Stimulated activated CD8-positive, alpha-beta memory T cell treated with anti-CD3 and anti-CD28 coated beads, Interleukin-7, amount 100 ng/mL, for 1 hour (primary cell): ENCODE measurements at places on chromosomes 4 and X.

- DNase-seq = no peak
Measured at GRCh38 chr4:188554413-188554812, 415.2 kb downstream of the TRIML1 start.

DNA sequence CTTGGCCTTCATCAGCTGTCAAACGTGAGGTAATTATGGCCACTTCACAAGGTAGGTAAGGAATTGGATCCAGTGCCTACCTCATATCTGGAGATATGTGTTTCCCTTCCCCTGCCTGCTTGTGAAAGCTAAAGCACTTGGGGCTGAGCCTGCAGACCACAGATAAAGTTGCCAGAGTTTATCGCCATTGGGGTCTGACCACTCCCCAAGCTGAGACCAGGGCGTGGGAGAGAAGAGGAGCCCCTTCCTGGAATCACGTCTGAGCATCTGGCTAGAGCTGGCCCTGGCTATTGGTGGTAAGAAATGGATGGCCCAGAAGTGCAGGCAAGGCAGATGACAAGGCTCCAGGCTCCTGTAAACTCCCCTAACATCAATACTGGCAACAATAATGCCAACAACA lies 2.7 kb downstream of the ALAS2 start:
- DNase-seq = no peak

GRCh38 chrX:53116101-53116500 lies 22.2 kb downstream of the KANTR start:
- DNase-seq = no peak

DNA sequence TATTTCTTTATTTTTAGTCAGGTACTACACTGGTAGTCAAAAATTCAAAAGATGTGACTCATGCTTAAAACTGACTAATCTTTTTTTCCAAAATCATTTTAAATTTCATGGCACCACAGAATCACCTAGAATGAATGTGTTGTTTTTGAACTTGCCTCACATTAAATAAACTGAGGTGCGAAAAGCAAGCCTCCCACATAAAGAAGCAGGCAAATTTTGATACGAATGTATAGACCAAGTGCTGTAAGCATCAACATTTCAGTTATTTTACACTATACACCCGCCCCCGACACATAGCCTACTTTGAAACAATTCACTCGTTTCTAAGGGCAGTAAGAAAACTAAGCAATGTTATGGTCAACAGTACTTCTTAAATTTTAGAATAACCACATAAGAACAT lies 94.3 kb downstream of the MRPL1 start:
- DNase-seq = no peak

- DNase-seq = no peak
Measured at GRCh38 chr4:15945516-15945915, 7.0 kb upstream of the FGFBP1 start.

GRCh38 chr4:110953191-110953590 lies 330.3 kb upstream of the PITX2 start:
- DNase-seq = no peak

DNA sequence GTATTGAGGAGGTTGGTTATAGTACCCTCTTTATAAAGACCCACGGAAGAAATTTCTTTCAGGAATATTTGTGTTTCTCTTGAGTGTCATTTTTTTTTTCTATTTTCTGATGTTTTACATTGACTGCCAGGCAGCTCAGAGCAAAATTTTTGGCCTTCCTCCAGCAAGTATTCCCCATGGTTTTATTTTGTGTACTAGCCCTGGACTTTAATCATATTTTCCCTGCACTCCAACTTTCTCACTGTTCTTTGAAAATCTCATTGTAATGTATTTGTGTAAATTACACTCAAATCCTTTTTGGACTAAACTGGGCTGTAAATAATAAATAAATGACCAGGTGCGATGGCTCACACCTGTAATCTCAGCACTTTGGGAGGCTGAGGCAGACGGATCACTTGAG lies 45.6 kb upstream of the USP46 start:
- DNase-seq = no peak

DNA sequence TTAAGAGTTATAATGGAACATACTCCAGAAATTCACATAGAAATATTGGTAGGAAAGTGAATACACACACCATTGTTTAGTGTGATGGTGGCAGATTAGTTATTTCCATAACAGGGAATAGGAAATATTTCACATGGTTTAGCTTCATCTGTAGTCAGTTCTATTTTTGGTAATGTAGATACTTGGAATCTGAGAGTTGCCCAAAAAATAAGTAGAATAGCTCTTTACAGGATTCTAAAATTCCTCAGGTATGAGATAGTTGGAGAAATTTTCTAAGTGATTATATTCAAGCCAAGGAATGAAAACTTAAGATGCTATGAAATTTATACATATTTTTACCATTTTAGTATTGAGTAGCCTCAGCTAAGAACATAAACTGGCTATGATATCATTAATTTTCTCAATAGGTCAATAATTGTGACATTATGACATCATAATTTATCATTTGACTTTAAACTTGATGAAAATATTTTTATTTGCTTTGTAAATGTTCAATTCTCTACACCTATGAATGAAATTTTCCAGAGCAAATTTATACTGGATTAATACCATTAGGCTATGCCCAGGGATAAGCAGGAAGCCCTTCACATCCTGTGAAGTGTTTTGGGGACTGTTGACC lies 35.8 kb downstream of the CPEB2 start:
- no peak for DNase-seq

- DNase-seq = no peak
Measured at GRCh38 chr4:112747036-112747435, 110.1 kb downstream of the LARP7 start.

DNA sequence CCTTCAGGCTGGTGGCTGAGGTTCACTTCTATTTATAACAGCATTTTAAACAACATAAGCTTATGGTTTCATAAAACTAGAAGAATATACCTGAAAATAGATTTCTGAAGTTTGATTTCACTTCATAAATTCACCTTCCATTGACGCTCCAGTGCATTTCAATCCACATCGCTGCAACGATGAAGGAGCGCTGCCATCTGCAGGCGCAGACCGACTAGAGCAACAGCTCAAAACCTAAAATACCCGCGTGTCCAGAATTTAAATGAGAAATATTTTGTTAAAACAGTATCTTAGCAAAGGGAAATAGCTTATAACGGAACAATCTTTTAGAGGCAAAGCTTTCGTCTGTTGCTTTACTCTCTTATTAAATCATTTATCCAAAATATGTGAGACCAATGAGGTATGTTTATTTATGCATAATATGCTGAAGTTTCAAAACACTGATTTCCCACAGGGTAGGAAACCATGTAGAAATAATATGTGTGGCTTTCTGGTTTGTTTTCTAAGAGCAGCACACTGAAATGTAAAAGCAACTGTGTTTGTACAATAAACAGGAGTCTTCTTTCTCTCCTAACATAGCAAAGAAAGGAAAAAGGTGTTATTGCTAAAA lies 816.4 kb upstream of the FRG1 start:
- DNase-seq = no peak

- DNase-seq = no peak
Measured at GRCh38 chr4:112109360-112110058, 35.7 kb upstream of the FAM241A start.

- no peak for DNase-seq
Measured at GRCh38 chr4:14151101-14151500, 523.6 kb upstream of the BOD1L1 start.

GRCh38 chr4:87669373-87669772 lies 19.3 kb downstream of the DMP1 start:
- DNase-seq = no peak

DNA sequence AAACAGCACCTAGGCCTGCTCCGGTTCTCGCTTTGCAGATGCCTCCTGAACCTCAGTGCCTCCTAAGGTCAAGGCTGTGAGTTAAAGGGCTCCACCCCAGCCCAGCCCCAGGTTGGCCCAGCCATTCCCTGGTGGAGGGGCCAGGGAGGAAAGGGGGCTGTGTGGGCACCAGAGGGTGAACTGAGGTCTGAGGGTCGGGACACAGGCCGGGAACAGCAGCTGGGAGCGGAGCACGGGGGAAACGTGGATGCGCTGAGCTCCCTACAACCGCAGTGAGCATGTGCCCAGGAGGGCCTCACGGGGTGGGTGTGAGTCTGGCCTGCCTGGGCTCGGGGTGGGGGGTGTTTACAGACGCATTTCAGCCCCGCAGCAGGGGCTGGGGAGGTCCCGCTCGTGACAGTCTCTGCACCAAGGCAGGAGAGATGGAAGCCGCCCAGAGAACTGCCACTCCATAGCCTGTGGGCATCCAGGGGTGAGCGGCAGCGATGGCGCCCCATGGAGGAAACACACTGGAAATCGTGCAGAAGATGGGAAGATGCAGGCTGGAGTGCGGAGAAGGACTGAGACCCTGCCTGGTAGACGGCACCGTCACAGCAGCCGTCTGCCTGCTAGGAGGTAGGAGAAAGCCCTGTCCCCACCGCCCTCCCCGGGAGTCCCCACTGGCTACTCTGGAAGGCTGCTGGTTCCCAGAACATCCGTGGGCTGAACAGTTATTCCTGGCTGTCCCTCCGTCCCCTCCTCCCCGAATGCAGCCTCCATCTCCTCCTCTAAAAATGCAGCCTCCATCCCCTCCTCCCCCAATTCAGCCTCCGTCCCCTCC lies 9.9 kb upstream of the SLC25A6 start:
- no peak for DNase-seq

- no peak for DNase-seq
Measured at GRCh38 chr4:17024425-17024824, 126.0 kb upstream of the LDB2 start.

DNA sequence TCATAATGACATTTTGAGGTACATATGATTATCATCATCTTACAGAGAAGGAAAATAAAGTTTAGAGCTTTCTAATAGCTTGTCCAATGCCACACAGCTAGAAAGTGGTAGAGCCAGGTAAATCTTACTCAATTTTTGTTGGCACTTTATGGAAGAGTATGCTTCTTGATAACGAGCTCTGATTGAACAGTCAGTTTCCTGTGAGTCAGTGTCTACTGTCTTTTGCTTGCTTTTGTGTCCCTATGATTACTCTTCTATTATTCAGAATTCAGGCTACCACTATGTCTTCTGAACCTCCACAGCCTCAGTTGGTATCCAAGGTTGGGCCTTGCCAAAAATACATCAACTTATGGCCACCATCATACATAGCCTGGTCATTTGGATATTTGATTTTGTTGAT lies 2.6 kb downstream of the FAAH2 start:
- DNase-seq = no peak

DNA sequence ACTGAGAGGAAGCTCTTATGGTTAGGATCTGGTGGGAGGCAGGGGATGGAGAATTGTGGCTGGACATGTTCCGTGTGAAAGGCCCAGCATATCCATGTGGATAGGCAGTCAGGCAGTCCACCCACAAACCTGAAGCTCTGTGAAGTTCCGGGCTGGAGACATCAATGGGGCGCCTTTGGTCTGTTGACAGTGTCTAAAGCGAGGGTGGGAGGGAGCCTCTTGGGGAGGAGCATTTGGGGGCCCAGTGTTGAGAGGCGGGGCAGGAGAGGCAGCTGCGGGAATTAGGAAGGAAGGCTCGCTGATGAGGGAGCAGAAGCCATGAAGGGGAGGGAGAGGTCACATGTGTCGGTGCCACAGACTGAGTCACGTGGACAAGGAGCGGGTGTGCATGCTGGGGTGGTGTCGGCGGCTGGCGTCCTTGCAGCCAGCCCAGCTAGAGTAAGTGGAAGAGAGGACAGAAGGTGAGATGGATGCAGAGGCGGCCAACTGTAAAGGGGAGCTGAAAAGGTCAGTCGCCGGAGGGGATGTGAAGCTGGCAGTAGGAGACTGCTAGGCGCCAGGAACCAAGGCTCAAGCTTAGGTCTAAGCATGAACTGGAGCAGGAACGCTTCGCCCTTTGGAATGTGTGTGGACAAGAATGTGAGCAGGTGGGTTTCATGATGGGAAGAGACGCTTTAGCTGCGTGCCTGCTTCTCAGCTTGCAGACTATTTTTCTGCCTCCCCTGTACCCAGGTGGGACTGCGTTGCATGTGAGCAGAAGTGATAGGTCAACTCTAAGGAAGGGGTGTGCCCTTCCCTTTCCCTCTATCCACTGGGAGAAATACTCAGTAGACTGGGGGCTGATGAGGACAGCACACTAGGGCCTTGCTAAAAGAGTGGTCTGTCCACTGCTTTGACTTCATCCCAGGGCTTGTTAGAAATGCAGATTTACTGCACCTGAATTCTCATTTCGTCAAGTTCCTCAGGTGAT lies 44.0 kb upstream of the TLR2 start:
- no peak for DNase-seq

DNA sequence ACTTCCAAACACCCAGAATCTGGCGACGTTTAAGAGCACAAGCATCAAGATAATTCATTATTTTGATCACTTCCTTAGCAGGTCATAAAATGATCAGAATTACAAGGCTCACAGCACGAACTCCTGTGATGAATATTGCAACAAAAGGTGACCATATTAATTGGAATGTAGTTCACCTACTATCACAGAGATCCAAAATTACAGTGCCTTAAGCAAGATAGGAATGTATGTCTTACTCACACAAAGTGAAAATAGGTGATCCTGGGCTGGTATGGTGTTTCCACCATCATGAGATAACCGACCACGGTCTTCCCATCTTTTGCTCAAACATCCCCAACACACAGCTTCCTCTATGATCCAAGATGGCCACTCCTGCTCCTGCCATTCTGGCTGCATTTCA lies 131.2 kb downstream of the SCFD2 start:
- DNase-seq = no peak

GRCh38 chr4:18850867-18851266 lies 829.3 kb upstream of the LCORL start:
- no peak for DNase-seq

- DNase-seq = no peak
Measured at GRCh38 chr4:122784261-122784660, 42.4 kb upstream of the FGF2 start.

GRCh38 chr4:153220682-153221395 lies 16.6 kb downstream of the TRIM2 start:
- DNase-seq = no peak

DNA sequence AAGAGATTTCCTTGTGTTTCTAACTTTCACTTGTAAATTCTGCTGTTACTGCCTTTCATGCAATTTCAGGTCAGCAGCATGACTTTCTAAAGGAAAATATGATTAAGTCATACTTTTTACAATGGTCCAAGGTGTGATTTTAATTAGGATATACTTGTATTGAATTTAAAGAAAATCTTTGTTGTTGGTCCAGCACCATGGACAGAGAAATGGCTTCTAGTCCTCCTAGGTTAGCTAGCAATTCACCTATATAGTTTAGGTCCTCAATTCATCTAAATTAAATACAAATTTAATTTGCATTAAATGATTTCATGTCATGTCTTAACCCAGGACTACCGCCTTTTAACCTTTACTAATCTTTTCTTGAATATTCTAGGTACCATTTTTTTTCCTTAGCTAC lies 304.9 kb upstream of the RPS6KA3 start:
- no peak for DNase-seq

DNA sequence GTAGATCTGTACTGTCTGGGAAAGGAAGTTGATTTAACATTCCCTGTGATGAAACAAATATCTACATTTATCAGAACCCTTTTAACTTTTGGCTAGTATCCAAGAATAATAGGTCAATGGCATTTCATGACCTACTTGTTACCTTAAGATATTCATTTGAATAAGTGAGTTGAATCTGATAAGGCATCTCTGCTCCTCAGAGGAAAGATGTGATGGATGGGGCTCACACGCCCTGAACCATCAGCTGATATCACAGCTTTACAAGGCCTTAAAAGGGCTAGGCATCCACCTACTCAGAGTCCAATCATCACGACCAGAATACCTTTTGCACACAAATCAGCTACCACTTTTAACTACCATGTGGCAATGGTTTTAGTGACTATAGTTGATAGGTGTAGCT lies 90.2 kb upstream of the PDLIM3 start:
- DNase-seq = no peak

GRCh38 chr4:170978990-170979389 lies 834.2 kb upstream of the GALNTL6 start:
- DNase-seq = no peak
